ENCODE measurements at places on chromosomes 4 and X.

DNA sequence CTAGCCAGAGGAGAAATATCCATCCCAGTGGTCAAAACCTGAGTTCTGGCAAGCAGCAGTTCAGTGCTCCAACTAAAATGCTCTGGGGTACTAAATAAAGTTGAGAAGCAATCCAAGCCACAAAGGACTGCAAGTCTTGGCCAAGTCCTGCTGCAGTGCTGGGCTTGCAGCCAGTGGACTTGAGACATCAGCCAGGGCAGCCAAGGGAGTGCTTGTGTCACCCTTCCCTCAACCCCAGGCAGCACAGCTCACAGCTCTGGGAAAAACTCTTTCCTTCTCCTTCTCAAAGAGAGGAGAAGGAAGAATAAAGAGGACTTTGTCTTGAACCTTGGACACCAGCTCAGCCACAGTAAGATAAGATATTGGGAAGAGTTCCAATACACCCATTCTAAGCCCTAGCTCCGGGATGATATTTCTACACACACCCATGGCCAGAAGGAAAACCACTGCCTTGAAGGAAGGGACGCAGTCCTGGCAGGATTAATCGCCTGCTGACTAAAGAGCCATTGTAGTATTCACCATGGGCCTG lies 99.8 kb downstream of the PTCHD1 start:
- H3K36me3 ChIP-seq, result no peaks in the 10 kb centered on the region
- no peaks in the 10 kb centered on the region for H3K27me3 ChIP-seq
- no peaks in the 10 kb centered on the region for H3K4me1 ChIP-seq
- H3K4me3 ChIP-seq, result no peak overlapping the region
- no peak overlapping the region for H3K27ac ChIP-seq

- H3K4me3 ChIP-seq, result no peak overlapping the region
- no peaks in the 10 kb centered on the region for H3K4me1 ChIP-seq
- H3K27me3 ChIP-seq, result peaks cover 13% of the 10 kb centered on the region
These were observed 101.5 kb upstream of the C1GALT1C1 start for GRCh38 chrX:120731386-120731785.

- peak within 1 kb of the TSS; percentile 93 for H3K27ac ChIP-seq
- H3K27me3 ChIP-seq, result no peaks in the 10 kb centered on the region
- peaks cover 10% of the 10 kb centered on the region for H3K36me3 ChIP-seq
- peak within 1 kb of the TSS; percentile 65 for H3K4me3 ChIP-seq
- peaks cover 12% of the 10 kb centered on the region for H3K4me1 ChIP-seq
These were observed at the start of gene USP11 for GRCh38 chrX:47232803-47233332. Gene USP11, plus strand, starts transcription at chrX:47233009. Its CDS starts 35 bp downstream, at chrX:47233044.

DNA sequence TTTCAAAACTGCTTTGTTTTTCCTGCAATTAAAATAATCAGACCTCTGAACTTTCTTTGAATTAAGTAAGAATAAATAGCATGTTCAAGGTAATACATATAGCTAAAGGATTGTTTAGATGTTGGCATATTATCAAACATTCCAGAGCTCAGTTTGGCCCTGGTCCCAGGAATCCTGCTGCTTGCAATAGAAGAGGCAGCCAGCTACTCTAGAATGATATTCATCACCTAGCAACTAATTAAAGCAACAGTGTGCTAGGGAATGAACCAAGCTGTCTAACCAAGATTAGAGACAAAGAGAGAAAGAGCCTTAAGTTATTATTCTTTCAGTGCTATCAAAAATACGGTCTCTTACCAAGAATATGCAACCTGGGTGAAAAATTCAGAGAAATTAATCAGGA lies 460.9 kb downstream of the GABRG1 start:
- H3K4me1 ChIP-seq, result no peaks in the 10 kb centered on the region
- H3K4me3 ChIP-seq, result no peak overlapping the region
- no peak for DNase-seq
- no peaks in the 10 kb centered on the region for H3K27me3 ChIP-seq
- H3K36me3 ChIP-seq, result no peaks in the 10 kb centered on the region

DNA sequence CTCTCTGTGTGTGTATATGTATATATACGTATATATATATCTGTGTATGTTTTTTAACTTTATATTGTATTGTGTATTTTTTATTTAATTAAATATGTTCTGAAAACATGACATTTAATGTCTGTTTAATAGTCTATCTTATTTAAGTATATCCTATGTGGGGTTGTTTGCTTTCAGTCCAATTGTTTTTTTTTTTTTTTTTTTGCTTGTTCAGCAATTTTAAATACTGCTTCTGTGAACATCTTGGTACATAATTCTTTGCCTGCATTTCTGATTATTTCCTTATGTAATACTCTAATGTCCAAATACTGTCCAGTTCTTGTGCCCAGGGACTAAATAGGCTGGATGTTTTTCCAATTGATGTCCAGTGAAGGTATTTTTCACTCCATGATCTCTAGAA lies 45.1 kb upstream of the MAD2L1 start:
- DNase-seq, result no peak
- H3K36me3 ChIP-seq, result no peaks in the 10 kb centered on the region
- no peaks in the 10 kb centered on the region for H3K27me3 ChIP-seq

- no peaks in the 10 kb centered on the region for H3K27me3 ChIP-seq
- H3K36me3 ChIP-seq, result no peaks in the 10 kb centered on the region
- no peak overlapping the region for H3K4me3 ChIP-seq
- DNase-seq, result no peak
- H3K27ac ChIP-seq, result no peak overlapping the region
These were observed 205.1 kb downstream of the STK32B start for GRCh38 chr4:5256421-5256820.

- no peak for DNase-seq
- H3K27ac ChIP-seq, result no peak overlapping the region
- no peaks in the 10 kb centered on the region for H3K4me1 ChIP-seq
- no peaks in the 10 kb centered on the region for H3K36me3 ChIP-seq
These were observed 117.9 kb downstream of the CPZ start for GRCh38 chr4:8710416-8710815.

DNA sequence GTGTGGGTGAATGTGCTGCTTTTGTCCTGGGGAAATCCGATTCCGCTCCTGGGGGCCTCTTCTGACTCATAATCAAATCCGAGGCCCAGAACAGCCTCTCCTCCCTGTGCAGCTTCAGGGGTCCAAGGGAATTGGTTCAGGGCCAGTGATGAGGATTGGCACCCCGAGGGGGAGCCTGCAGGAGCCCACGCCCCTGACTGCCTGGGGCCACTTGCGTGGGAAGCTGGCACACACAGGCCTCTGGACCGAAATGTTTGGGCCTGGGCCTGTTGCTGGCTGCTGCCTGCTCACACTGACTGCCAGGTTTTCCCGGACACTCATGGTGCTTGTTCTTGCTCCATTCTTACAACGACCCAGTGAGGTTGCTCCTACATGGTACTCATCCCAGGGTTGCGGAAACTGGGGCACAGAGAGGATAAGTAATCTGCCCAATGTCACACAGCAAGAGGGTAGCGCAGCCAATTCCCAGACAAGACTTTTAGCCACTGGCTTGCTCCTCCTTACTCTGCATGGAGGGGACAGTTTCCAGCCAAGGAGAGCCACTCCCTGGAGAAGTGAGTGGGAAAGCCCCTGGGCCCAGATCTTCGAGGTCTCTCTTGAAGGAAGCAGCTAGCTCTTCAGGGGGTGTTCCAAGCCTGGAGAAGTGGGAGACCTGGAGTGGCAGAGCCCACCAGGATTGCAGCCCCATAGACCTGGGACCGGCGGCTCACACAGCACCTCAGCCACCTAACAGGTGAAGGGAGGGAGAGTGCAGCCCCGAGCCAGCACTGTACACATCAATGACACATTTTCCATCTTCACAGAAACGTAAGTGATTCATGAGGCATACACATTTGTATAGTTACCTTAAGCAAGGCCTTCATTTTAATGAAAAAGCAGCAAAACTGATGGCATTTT lies 20.3 kb downstream of the CFAP99 start:
- DNase-seq, result no peak
- no peak overlapping the region for H3K27ac ChIP-seq
- no peak overlapping the region for H3K4me3 ChIP-seq

DNA sequence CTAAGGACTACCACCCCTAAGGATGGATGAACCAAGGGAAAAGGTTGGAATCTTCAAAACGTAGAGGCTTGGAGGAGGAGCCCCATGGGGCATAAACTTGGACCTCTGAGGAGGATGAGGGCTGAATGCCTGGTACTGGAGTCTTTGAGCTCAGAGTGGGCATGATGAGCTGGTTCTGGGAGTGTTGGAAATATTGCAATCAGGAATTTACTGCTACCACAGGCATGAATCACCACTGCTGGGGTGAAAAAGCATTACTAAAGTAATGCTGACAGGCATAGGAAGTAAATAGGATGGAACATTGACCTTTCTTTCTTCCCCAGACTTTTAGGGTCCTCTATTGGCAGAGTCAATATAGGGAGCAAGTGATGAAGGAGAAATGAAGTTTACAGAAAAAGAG lies 105.8 kb upstream of the RPS6KA3 start:
- H3K27ac ChIP-seq, result no peak overlapping the region
- no peaks in the 10 kb centered on the region for H3K4me1 ChIP-seq
- H3K27me3 ChIP-seq, result no peaks in the 10 kb centered on the region
- DNase-seq, result no peak
- no peaks in the 10 kb centered on the region for H3K36me3 ChIP-seq
- no peak overlapping the region for H3K4me3 ChIP-seq

- H3K4me1 ChIP-seq, result no peaks in the 10 kb centered on the region
- H3K36me3 ChIP-seq, result no peaks in the 10 kb centered on the region
- H3K4me3 ChIP-seq, result no peak overlapping the region
- no peaks in the 10 kb centered on the region for H3K27me3 ChIP-seq
These were observed 71.8 kb upstream of the NR3C2 start for GRCh38 chr4:148514041-148514440.

GRCh38 chrX:101659601-101660063 lies at the start of gene ARMCX2:
Gene ARMCX2, minus strand, starts transcription at chrX:101659850. Its CDS starts 2,262 bp downstream, at chrX:101657588.
- H3K36me3 ChIP-seq, result no peaks in the 10 kb centered on the region
- no peak within 1 kb of the TSS for H3K27ac ChIP-seq
- H3K4me3 ChIP-seq, result peak within 1 kb of the TSS; percentile 40
- no peaks in the 10 kb centered on the region for H3K4me1 ChIP-seq
- H3K27me3 ChIP-seq, result no peaks in the 10 kb centered on the region

GRCh38 chrX:124228849-124229248 lies 103.6 kb upstream of the TEX13D start:
- H3K36me3 ChIP-seq, result no peaks in the 10 kb centered on the region
- H3K4me3 ChIP-seq, result no peak overlapping the region
- no peak overlapping the region for H3K27ac ChIP-seq
- no peak for DNase-seq
- H3K4me1 ChIP-seq, result no peaks in the 10 kb centered on the region

DNA sequence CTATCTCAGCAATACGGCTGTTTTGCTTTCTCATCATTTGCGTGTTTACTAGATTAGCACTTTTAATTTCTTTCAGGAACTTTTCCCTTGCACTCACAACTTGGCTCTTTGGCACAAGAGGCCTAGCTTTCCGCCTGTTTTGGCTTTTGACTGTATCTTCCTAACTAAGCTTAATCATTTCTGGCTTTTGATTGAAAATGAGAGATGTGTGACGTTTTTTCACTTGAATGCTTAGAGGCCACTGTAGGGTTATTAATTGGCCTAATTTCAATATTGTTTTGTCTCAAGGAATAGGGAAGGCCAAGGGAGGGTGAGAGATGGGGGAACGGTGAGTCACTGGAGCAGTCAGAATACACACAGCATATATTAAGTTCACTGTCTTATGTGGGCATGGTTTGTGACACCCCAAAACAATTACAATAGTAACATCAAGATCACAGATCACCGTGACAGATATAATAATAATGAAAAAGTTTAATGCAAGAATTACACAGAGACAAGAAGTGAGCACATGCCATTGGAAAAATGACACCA lies 27.3 kb downstream of the MND1 start:
- H3K27me3 ChIP-seq, result no peaks in the 10 kb centered on the region
- H3K27ac ChIP-seq, result no peak overlapping the region
- peaks cover 56% of the 10 kb centered on the region for H3K36me3 ChIP-seq
- H3K4me1 ChIP-seq, result no peaks in the 10 kb centered on the region

GRCh38 chr4:1297023-1297395 lies 7.3 kb downstream of the MAEA start:
- H3K4me3 ChIP-seq, result no peak overlapping the region
- no peak for DNase-seq
- H3K4me1 ChIP-seq, result peaks cover under 1% of the 10 kb centered on the region
- no peak overlapping the region for H3K27ac ChIP-seq
- no peaks in the 10 kb centered on the region for H3K27me3 ChIP-seq
- H3K36me3 ChIP-seq, result peaks cover 77% of the 10 kb centered on the region

DNA sequence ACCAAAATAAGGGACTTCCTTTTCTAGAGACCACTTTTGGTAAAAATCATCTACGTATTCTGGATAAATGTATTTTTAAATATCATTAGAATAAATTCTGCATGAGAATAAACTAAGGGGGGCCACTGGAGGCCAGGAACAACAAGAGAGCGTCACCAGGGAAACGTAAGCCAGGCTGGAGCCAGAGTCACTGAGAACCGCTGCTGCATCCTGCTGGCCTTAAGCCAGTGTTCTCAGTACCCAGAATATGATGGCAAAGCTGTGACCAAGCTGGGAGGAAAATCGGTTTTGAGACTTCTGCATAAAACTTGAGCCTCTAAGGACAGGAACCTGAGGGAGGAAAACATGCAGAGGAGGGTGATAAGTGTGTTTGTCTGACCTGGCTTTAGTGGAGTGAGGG lies 63.0 kb upstream of the FAM9A start:
- no peak overlapping the region for H3K4me3 ChIP-seq
- H3K36me3 ChIP-seq, result no peaks in the 10 kb centered on the region
- no peak overlapping the region for H3K27ac ChIP-seq
- no peaks in the 10 kb centered on the region for H3K27me3 ChIP-seq
- H3K4me1 ChIP-seq, result no peaks in the 10 kb centered on the region

DNA sequence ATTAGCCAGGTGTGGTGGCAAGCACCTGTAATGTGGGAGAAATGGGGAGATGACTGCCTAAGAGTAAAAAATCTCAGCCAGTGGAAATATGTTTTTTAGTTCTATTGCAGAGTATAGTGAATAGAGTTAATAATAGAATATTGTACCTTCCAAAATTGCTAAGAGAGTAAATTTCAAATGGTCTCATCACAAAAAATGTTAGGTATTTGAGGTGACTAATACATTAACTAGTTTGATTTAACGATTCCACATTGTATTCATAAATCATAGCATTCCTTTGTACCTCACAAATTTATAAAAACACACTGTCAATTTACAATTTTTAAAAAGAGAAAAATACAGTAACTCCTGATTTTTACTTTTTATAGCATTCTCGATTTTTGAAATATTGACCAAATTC lies 681.5 kb upstream of the EPHA5 start:
- no peak overlapping the region for H3K4me3 ChIP-seq
- no peak overlapping the region for H3K27ac ChIP-seq
- H3K27me3 ChIP-seq, result no peaks in the 10 kb centered on the region
- no peaks in the 10 kb centered on the region for H3K36me3 ChIP-seq

DNA sequence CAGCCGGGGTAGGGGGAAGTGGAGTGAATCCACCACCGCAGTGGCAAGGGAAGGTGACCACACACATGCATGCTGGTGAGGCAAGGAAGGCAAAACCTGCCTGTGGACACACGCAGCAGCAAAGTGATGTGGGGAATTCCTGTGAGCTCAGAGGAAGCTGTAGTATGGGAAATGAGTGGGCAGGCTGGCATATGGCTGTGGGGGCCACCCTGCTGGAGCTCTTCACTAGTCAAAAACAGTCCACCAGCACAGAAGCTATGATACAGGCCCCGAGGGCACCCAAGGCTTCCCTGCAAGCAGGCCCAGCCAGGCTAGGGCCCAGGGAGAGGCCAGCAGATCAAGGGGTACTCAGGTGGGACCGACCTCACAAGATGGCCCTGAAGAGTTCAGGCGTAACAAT lies 239.1 kb downstream of the CHM start:
- H3K27me3 ChIP-seq, result no peaks in the 10 kb centered on the region
- no peak overlapping the region for H3K27ac ChIP-seq
- H3K4me1 ChIP-seq, result no peaks in the 10 kb centered on the region
- H3K4me3 ChIP-seq, result no peak overlapping the region
- DNase-seq, result no peak
- no peaks in the 10 kb centered on the region for H3K36me3 ChIP-seq
